ENCODE measurements at places on chromosomes 7 and 10.

GRCh38 chr10:62426600-62426999, 52.4 kb downstream of the ZNF365 start:
- no peak for DNase-seq

- peak; percentile 85 for DNase-seq
These were observed 2.0 kb downstream of the FBXL15 start for GRCh38 chr10:102422545-102423129.

DNA sequence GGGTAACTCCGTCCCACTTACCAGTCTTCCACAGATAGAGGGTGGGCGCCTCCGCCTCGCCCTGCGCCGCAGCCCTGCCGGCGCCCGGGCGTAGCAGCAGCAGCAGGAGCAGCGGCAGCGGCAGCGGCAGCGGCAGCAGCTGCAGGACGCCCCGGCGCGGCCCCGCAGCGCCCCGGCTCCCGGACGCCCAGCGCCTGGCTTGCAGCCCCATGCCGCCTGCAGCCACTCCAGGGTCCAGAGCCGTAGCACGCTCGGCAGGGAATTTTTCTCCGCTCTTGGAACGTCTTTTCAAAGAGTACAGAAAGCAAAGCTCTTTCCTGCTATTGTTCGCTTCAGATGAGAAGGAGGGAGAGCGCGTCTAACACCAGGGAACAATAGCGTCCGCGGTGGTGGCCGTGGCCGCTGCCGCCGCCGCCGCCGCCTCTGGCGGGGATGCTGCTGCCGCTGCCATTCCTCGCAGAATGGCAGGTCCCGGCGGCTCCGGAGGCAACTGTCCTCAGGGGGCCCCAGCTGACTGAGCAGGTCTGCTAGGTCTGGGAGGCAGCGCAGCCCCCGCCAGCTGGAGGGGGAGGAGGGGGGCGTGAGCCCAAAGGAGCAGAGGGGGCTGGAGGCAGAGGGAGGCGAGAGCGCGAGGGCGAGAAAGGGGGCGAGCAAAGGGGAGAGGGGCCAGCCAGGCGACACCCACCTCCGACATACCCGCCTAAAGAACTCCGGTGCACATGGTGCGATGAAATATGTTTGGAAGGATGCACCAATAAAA, at the start of gene THSD7A:
TSS of gene THSD7A (minus strand) at position 463 of the 760 bp plus-strand sequence. CDS start at position 211, 252 bp downstream.
- peak; percentile 80 for DNase-seq

DNA sequence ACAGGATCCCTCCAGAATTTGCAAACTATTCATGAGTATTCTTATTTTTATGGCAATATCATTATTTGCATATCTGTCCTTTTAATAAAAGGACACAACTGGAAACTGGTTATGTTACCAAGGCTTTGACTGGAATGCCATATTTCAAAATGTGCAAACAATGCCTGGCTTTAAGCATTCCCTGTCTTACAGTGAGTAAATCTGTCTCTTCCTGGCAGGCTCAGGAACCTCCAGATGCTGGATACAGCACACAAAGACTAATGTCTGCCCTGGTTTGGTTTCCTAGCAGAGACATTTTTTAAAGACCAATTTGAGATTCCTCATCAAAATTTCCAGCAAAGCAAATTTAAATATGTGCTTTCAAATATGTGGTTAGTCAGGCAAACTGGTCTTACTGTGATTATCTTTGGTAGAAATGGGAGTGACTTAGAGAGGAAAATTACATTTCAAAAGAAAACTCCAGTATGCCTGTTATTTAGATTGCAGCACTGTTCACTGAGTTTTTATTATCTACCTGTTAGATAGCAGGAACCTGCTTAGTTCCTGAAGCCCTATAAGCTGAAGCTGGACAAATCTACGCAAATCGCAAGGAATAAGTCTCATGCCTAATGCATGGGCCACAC, 31.3 kb downstream of the RNF216 start:
- DNase-seq: peak; percentile 47

- no peak for DNase-seq
These were observed 98.5 kb upstream of the PPP2R2D start for GRCh38 chr10:131802156-131802915.

DNA sequence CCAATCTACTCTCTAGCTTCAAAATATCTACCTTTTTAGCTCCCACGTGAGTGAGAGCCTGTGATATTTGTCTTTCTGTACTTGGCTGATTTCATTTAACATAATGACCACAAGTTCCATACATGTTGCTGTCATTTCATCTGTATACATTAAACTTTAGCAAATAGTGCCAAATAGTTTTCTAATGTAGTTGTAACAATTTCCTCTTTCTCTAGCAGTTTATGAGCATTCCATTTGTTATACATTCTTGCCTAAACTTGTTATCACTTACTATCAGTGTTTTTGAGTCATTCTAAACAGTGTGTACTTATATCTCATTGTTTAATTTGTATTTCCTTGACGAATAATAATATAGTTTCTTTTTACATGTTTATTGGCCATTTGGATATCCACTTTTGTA, 77.2 kb downstream of the NEUROD6 start:
- DNase-seq: no peak

- DNase-seq: no peak
These were observed 6.1 kb upstream of the OLAH start for GRCh38 chr10:15037691-15038090.

DNA sequence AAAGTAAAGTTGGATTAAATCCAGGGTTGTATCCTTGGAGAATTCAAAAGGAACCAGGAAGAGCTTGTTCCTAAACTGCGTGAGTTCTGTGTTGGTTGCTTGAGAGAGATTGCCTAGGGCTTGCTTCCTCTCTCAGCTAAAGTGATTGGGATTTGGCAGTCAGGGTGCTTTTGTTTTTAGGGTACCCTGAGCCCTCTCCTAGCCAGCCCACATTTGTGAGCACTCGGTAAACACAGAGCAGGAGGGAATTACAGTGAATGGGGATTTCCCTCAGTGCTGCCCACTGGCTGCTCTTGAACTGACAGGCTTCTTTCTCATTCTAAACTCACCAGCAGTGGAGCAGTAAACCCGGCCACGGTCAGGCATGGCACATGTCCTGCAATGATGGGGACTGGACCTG, 146.9 kb downstream of the TPST1 start:
- peak; percentile 38 for DNase-seq

DNA sequence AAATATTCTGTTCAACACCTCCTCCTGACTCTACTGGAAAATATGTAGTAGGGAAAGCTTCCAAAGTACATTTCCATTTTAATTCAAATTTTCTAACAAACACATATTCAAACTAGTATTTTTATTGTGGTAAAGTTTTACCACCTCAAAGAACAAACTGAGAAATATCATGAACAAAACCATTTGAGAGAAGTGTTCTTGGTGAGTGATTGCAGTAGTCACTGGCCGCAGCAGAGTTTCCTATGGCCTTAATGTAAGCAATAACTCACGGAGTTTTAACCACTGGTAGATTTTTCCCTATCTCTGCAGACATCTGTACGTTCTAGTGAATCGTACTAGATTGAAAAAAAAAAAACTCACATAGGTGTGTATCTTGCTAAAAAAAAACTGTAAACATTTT, 487.0 kb upstream of the FZD8 start:
- DNase-seq: no peak

DNA sequence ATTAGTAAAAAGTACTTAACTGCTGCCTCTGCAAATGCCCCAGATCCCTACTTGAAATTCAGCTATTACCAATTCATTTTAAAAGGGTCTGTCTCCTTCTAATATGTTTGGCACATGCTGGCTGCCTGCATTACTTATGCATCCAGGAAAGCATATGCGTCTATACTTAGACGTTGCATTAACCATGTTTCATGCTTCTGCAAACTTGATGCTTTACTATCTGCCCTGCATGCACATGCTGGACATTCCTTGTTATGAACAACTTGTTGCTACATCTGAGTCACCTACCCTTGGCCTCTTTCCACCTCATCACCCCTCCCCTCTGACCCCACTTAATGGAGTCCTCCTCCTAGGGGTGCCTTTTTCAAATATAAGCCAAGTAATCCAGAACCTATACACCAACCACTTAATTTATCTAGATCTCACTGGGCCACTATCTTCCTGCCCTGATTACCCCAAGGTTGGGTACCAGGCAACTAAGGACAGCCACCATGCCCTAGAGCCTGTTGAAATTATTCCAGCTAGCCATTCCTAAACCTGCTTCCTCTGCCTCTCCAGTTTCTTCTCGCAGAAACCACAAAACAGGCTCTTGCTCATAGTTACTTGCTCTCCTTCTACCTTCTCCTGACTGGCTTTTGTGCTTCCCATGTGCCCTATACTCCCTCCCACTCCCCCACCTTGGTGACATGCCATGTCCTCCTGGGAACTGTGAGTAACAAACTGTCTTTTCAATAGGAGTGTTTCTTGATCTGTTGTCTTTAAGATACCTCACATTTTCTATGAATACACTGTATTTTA, 1187.9 kb downstream of the REEP3 start:
- DNase-seq: no peak

- no peak for DNase-seq
These were observed 187.3 kb downstream of the CCDC3 start for GRCh38 chr10:12814166-12814565.

- DNase-seq: peak; percentile 82
These were observed 220.6 kb downstream of the ADRA2A start for GRCh38 chr10:111297351-111297848.

DNA sequence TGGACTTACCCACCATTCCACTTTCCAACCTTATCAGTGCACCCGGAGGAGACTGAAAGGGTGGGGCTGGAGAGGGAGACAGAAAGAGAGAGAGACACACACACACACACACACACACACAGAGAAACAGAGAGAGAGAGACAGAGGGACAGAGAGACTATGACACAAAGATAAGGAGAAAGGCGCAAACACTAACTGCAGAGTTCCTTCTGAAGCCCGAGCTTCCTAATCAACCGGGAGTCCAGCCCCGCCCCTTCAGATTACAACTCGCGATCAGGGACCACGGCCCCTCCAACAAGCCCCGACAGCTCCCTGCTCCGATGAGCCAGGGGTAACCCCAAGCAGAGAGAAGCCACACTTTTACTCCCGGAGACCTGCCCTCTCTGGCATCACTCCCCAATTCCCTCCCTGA, 499 bp downstream of the GAL3ST4 start:
- no peak for DNase-seq

DNA sequence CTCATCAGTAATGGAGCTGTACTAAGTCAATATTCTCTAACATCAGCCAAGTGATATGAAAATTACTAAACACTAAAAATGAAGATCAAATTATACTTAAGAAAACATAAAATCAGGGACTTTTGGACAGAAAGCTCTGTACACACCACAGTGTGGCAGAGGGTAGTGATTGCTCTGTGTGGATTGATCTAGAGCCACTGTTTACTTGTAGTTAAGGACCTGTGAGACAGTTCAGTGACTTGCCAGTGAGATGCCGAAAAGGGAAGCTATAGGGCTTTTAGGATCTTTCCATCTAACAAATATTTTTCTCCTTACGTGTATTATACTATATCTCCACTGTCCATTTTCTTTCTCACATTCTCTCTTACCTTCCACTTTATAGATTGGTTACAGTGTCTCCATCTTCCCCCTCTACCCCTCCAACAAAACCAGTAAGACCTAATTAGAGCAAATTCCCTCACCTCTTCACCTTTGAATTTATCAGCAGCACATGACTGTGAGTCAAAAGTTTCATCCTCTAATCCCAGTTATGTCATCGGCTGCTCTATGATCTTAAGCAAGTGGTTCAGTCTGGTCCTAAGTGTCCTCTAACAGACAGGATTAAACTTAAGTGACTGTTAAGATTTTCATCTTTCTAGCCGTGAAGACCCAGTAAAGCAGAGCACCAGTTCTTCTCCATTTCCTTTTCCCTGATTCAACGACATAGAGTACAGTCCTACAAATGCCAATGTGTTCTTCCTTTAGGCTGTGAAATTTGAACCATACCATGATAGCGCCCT, 6.9 kb downstream of the PIK3CG start:
- DNase-seq: no peak

DNA sequence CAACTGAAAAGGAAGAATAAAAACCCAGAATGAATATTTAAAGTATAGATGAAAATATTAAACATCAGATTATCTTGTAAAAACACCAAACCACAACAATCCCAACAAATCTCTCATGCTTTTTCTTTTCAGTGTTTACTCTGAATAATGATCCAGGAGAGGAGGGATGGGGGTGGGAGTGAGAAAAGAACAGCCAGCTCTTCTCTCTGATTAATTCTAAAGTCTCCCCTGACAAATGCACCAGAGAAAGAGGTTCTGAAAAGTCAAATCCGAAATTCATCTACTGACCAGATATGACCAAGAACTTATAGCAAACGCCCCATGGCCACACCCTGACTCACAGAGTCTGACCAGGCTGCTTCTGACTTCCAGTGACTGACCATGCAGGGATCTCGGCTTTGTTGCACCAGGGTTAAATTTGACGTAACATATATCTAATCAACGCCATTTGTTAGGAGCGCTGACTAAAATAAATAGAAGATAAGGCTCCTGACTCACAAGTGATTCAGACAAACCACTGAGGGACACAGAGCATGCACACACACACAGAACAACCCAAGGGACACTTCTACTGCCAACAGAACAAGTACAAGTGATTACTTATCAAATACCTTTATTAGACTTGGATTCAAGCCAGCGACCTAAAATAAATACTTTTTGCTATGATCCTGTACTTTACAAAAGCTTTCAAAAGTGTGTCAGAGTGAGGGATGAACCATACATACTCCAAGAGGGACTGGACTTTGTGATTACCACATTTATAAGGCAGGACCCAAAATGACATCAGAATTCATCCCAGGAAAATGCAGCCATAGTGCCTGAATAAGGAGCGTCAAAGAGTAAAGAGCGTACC, 9.3 kb upstream of the SPOCK2 start:
- DNase-seq: peak; percentile 80

GRCh38 chr7:87426160-87426559, 49.3 kb downstream of the ABCB4 start:
- DNase-seq: no peak

DNA sequence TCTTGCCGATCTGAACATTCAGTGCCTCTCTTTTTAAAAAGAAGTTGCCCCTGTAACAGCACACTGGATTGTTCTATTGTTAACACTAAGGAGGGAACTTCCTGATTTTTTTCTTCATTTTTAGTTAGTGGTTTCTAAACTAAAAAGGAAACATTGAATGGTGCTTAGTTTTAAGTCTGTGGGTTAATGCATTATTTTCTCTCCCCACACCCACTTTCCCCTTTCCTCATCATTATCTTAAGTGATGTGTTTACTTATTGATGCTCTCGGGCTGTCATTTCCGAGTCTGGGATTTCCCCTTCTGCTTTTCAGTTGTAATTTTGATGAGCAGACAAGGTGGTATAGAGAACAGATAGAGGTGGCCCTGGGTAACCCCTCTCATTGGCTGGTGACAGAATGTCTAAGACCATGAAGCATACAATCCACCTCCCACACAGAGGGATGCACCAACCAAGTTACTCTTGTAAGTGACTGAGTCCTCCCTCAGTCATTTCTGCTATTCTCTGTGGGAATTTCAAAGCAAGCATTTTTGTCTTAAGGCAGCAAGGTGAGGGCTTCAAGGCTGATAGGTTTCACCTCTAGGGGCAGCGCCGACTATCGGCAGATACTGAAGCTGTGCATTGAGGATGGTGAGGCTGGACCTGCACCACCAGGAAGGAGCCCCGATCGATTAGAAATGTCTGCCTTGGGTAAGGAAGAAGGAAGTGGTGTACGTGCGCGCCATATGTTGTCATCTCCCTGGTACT, 49.5 kb downstream of the CHN2 start:
- DNase-seq: no peak

GRCh38 chr7:8217200-8218068, 44.5 kb downstream of the ICA1 start:
- DNase-seq: peak; percentile 56

GRCh38 chr7:1938788-1939433, 268.8 kb downstream of the ELFN1 start:
- no peak for DNase-seq

GRCh38 chr10:102777711-102778453, 34.1 kb downstream of the WBP1L start:
- no peak for DNase-seq
